Stimulated activated naive CD4-positive, alpha-beta T cell (primary cell): ENCODE measurements at places on chromosomes 2 and 18.

GRCh38 chr2:102753563-102754159 is 8.2 kb upstream of the TMEM182 start:
- peak; percentile 31 for DNase-seq

GRCh38 chr18:57446322-57446721 is 11.1 kb downstream of the ONECUT2 start:
- no peak for DNase-seq

DNA sequence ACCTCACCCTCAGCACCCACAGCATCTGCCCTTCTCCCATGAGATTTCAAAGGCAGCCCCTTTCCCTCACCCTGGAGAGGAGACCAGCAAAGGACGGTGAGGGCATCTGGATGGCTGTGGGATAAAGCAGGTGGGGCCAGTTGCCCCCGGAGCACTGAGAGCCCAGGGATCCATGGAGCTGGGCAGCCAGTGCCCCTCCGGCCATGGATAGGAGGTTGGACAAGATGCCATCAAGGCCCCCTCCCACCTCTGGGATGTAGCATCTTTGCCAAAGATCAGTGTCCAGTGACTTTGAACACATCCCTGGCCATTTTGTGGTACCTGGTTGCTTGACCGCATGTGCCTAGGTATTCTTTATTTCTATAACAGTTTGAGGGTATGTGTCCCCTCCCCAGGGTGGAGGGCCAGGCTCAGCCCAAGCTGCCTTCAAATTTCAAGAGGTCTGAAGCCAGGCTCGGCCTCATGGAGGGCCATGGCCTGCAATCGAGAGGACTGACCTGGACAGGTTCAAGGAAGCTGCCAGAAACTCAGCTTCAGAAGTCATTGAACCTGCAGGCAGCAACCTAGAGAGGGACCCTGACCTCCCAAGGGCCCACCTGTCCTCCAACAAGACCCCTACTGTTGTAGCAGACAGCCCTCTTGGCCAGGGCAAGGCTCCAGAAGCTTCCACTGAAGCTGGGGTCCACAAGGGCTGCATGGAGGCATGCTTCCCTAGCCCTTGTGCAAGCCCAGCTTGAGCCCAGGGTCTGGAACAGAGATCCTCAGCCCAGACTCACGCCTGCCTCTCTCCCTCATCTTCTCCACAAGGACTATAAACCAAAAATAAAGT is 55.5 kb upstream of the BIN1 start:
- no peak for DNase-seq

DNA sequence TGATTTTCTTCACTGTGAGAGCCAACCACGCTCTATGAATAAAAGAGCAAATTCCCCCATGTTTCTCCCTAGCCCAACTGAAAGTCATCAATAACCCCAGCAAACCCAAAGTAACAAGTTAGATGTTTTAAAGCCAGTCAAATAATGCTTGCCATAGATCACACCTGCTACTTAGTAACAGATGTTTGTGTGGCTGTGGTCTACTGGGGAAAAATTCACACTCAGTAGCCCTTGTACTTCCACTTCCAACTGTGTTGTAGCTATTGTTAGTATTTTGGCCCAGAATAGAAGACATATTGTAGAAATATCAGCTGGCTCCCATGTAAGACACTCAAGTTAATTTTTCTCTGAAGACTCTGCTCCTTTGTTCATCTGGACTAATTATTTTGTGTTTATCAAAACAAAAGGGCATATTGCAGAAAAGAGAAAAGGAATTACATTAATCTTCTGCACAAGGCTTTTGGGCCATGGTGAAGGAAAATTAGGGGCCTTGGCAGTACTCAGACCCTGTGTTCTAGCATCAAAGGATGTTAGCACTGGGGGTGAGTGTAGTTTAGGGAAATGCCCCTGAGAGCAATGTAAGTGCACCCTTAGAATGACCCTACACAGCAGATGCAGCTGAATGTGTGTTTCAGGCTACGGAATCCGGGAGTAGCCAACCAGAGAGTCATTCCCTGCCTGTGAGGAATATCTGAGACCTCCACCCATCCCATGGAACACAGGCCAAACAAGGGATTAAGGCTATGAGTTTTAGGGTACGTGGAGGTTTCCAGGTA is 521.9 kb downstream of the EPHA4 start:
- no peak for DNase-seq

DNA sequence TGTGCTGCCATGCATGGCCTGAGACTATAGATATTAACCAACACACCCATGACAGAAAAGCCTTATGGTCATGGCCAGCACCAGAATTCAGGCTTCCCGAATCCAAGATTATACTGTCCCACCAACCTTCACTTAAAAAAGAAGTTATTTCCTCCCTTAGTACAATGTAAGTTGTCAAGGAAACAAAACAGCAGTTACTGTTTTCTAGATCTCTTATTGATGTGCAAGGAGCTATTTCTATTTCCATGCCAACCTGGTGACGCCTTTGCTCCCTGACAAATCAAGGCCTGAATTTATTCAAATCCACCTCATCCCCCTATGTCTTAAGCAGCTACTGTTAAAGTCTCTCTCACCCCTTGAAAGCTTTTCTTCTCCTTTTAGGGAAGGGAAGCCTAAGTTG is 249.3 kb downstream of the ZNF521 start:
- no peak for DNase-seq

GRCh38 chr2:119749477-119750012 is 10.2 kb upstream of the PTPN4 start:
- no peak for DNase-seq

DNA sequence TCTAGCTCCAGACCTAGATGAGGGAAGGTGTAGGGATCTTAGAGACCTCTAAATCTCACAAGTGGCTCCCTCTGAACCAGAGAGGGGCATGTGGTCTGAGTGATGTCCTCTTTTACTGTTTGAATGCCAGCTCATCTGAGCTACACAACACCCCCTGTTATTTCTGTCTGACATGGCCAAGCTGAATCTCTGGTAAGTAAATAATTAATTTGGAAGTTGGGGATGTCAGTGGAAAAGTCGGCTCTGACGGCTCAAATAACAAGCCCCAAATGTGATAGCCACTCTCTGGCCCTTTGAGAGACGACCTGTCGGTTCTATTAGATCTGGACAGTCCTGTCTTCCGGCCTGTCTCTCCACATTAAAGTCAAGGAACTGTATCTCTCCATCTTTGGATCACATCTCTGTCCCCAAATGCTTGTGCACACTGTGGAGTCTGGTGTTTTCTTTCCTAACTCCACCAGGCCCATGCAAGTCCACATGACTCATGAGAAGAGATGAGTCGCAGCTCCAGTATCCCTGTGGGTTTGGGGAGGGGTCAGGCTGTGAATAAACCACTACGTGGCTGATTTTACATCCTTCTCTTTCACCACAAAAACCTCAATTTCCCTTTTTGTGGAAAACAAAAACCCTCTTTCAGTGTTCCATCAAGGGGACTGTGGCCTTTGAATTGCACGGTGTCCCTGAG is 52.5 kb downstream of the SETBP1 start:
- DNase-seq = no peak

GRCh38 chr2:227365833-227366232 is 13.3 kb downstream of the TM4SF20 start:
- no peak for DNase-seq

DNA sequence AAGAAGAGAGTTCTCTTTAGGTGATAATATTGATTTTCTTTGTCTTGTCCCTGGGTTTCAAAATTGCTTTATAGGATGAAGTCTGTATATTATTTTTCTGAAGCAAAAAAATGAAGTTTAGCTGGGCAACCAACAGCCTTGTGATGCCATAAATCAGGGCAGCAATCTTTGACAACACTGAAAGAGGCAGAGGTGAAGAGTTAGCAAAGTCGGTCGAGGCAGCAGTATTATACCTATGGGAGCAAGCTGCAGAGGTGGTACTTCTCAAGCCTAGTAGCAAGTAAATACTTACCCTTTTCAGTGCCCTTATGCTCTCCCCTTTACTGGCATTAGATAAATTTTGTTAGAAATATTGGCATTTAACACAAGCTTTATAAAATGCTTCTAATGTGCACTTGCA is 92.9 kb downstream of the NETO1 start:
- no peak for DNase-seq

GRCh38 chr18:58221060-58221725 is 177.2 kb downstream of the NEDD4L start:
- DNase-seq = no peak

DNA sequence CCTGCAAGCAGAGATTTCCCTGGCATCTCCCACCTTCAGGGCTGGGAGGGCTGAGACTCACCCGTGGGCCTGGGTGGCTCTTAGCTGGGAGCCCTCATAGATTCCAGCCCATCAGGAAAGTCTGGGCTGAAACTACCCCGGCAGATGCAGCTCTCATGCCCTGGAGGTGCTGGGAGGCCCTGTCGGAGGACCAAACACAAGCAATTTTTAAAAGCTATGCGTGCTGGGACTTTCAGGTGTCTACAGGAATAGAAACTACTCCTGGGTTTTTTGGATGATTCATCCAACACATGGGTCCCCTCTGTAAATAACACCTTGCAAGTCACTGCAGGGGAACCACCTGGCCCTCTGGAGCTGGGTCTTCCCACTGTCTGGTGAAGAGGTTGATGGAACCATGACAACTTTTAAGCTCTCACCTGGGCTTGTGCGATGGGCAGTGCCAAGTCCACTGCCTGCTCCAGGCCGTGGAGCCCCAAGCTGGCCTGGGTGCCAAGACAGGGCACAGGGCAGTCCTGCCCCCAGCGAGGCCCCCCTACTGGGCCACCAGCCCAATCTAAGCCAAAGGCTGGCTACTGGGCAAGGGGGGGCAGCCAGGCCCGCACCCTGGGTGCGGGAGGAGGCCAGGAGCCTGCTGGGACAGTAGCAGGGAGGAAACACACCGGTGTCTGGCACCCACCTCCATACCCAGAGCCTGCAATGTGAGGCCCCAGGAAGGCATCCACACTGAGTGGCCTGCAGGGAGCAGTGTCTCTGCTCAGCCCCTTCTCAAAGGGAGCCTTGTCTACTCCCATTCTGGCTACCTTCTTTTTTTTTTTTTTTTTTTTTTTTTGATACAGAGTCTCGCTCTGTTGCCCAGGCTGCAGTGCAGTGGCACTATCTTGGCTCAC is 1.1 kb upstream of the GPR55 start:
- no peak for DNase-seq

DNA sequence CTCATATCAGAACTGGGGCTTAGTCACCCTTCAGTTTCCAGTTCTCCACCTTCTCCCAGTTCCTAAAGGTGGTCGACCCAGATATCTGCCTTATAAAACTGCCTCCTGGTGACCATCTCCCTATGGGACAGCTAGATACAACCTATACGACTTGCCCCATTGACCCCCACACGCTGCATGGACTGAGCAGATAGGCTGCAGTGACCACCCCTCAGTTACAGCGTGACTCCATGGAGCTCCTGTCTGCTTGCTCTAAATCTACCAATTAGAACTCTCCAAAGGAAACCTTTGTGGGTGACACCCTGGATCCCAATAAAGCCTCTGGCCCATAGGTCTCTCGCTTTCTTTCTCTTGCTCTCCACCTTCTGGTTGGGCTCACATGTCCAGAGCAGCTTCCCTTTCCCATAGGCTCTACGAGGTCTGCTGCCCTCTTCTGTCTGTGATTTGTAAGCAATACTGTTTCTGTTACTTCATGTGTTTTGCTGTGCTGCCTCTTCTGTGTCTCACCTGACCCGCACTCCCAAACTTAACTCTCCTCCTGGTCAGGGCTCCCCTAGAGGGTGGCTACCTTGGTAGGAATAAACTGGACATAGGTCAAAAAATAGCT is 971.3 kb upstream of the FAM98A start:
- DNase-seq = no peak

GRCh38 chr18:11673560-11673959 is 15.5 kb upstream of the GNAL start:
- DNase-seq = no peak

GRCh38 chr2:38375696-38376345 is 1.3 kb downstream of the ATL2 start:
- DNase-seq = no peak

DNA sequence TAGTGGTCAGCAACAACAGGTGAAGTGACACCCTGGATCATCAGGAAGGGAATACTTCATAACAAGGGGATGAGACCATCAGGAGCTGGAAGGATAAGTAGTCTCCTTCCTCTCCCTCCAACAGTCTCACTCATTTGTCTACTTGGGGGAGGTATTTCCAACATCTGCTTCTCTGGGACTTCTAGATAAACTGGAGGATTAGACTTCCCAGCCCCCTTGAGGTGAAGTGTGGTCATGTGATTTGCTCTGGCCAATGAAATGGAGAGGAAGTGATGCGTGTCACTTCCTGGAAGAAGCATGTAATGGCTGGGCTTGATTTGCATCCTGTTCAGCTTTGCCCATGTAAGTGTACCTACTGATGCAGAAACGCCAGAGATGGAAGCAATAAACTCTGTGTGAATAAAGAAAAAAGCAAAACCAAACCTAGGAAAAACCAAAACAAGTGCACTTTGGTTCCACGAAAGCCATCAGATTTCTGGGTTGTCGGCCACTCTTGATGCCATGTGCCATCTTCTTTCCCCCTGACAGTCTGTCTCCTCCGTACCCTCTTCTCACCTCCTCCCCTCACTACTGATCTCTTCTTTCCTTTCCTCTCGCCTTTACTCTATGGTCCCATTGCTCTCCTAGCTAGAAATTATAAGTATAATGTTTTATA is 76.1 kb upstream of the DNMT3A start:
- no peak for DNase-seq

GRCh38 chr2:83953697-83954096 is 505.4 kb downstream of the SUCLG1 start:
- DNase-seq = no peak

DNA sequence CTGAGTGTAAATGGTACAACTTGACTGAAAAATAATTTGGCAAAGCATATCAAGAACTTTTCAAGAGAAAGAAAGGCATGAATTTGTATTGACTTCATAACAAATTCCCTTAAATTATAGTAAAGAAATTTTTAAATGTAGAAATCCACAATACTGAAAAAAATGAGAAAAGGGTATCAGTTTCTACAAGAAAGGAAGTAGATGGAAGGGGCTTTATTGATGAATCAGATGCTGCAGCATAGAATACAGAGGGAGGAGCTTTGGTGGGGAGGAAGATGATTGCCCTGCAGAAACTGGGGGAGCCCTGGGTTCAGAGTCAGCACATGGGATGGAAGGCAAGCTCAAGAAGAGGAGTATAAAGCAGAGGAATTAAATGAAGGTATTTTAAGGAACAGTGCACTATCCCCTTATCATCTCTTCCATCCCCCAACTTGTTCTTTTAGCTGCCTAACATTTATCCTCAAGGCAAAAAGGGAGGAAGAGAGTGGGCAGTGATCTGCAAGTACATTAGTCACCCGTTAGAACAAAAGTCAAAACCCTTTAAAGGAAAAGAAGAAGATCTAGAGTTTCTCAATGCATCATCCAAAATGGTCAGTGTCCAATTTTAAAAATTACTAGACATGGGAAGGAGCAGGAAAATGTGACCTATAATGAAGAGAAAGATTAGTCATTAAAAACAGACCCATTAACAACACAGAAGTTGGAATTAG is 77.7 kb downstream of the KCTD18 start:
- DNase-seq = no peak
